ENCODE measurements at places on chromosomes 11 and 22. TPM values are rescaled to one million over a fixed set of nuclear protein-coding genes. Genes with fewer than 3 reads are reported as not detected.

DNA sequence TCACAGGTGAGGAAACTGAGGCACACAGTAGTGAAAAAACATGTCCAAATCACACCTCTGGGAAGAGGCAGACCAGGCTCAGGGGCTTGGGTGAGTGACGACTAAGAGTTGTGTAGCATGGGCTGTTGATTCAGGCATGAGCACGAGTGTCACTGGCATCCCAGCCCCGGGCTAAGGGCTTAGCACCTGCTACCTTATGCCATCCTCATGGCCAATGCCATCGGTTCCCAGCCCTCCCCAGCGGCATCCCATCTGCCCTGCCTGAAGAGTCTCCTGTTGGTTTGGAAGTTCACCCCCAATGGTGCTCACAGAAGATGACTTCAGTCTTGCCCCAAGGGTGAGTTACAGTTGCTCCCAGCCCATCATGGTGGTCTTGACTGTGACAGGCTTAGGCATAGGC is 22.4 kb downstream of the MB start:
- DNase-seq = no peak

The RTN4RL2 gene
- 0.23 TPM for total RNA-seq

- DNase-seq = peak; percentile 10
Observed at GRCh38 chr11:70462818-70463477, 64.6 kb downstream of the CTTN start.

DNA sequence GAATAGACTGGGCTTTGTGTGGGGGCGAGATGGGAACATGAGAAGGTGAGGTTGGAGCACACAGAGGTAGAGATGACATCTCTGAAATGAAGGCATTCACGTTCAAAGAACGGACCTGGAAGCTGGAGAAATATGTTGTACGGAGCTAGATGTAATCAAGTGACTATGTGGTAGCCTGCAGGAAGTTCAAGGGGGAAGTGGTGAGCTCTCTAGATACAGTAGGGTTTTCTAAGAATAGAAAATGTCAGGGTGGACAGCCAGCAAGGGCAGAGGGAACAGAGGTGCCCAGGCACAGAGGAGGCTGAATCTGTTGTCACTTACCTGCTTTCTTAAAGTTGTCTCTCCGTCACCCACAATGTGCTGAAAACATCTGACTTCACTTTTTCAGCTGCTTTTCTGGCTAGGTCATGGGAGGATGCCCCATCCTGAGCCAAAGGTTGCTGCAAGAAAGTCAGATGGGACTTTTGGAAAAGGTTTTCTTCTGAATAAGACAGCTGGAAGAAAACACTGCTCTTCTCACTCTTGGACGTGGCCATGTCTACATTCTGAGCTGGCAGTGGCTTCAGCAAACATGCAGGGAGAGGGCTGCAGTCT is 171.5 kb upstream of the B3GAT1 start:
- DNase-seq = no peak

- DNase-seq = no peak
Observed at GRCh38 chr11:103546236-103546635, 437.0 kb downstream of the DYNC2H1 start.
